ELR (cell line): ENCODE measurements at places on chromosomes 7 and 10.

DNA sequence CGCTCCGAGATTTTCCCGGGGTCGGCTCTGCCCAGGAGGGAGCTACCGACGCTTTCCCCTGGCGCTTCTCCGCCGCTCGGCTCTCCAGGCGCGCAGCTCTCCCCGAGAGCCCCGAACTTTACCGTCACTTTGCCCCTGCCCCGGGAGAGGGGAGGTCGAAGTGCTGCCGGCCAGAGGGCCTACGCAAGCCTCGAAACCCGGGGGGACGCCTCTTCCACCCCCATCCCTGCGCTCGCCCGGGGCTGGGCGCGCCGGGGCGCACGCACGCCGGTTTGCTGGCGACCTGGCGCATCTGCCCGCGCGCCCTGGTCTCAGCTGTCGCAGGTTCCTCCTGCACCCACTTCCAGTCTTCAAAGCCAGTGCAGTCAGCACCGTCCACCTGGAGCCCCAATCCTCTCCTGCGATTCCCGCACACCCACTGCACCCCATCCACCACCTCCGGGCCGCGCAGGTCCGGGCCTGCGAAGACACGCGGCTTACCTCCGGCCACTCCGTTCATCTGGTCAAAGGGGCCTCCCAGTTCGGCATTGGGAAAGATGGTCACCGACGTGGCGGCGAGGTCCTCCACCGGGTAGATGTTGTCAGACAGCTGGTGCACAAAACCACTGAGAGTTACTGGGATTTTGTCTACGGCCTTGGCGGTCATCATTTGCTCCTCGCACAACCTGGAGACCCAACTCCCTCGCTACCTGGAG lies 638 bp downstream of the EGR2 start:
- peak; percentile 17 for DNase-seq

GRCh38 chr10:114081911-114082583 lies 38.4 kb downstream of the ADRB1 start:
- DNase-seq, result no peak

GRCh38 chr7:46723742-46724141 lies 802.7 kb upstream of the IGFBP3 start:
- DNase-seq, result no peak

DNA sequence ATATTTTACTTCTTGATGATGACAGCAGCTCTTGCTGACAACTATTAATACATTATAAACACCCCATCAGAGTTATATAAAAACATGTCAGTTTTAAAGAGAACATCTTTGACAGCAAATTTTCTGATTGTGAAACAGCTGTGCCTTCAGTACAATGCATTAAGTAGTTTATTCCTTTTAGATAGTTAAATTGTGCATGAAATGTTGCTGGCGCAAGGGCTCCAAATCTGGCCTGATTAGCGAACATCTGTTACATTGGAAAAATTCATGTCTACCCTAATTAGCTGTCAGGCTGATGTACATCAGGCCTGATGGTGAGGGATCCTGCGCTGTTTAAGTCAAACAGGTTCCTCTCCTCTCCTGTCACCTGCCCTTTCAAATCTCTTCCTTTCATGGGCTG lies 171.9 kb upstream of the SP8 start:
- DNase-seq, result no peak

DNA sequence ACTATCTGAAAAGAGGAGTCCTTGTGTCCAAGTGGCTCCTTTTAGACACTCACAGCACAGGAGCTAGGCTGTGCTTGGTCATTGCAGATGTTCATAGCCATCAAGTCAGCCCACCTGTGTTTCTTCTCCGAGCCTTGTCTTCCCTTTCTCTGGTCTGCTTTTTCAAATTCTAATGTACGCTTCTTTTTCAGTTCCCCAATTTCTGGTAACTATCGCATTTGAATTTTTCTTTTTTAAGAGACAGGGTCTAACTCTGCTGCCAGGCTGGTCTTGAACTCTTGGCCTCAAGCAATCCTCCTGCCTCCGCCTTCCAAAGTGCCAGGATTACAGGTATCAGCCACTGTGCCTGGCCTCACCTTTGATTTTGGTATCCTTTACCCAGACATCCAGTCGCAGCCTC lies 18.9 kb downstream of the APBB1IP start:
- no peak for DNase-seq

DNA sequence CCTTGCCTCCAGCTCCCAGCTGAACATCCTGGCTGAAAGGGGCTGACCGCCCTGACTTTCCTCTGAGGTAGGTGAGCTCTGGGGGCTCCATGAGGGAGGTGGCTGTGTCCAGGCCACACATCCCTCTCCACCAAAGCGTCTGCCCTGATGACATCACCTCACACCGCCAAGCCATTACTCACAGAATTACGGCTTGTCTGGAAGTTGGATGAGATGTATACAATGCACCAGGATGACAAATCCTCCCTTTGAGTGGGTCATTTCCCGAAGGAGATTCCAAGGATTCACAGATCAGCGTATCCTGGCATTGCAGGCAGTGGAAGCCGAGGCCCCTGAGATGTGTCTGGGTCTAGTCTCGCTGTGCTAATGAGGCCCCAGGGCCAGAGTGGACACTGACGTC lies 15.1 kb upstream of the RET start:
- peak; percentile 82 for DNase-seq
